ENCODE measurements at places on chromosomes 11 and 22. TPM values are rescaled to one million over a fixed set of nuclear protein-coding genes. Genes with fewer than 3 reads are reported as not detected.

DNA sequence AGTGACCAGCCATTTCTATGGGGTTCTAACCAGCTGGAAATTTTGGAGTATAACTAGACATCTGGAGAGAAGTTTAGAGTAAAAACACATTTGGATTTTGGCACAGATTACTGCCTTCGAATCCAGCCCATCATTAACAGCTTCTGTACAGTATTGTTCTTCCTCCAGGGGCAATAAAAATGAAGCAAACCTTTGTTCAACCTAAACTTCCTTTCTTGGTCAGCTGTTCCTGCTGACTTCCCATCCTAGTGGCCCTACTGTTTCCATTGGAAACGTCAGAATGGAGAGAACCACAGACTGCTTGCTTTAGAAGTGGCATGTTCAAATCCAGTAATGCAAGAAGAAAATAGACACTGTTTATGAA lies 203.7 kb upstream of the MTMR2 start:
- no peak overlapping the region for H3K27ac ChIP-seq
- H3K4me1 ChIP-seq, result peaks cover 7% of the 10 kb centered on the region
- no peaks in the 10 kb centered on the region for H3K27me3 ChIP-seq
- H3K36me3 ChIP-seq, result no peaks in the 10 kb centered on the region

DNA sequence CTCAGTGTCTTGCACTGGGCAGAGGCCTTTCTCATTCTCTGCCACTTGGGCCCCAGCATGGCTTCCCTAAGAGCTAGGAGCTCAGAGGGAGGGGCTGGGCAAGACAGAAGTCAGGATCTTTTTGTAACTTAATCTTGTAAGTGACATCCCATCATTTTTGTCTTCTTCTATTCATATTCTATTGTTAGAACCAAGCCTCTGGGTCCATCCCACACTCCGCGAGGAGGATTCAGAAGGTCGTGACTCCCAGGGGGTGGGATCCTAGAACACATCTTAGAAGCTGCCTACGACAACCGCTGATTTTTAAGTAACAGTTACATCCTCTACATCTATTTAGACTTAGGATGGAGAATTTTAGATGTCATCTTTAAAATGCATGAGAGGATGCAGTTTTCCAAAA lies 1.5 kb upstream of the IL17RA start:
- no peak overlapping the region for H3K27ac ChIP-seq
- H3K27me3 ChIP-seq, result no peaks in the 10 kb centered on the region
- DNase-seq, result no peak
- H3K4me1 ChIP-seq, result peaks cover 15% of the 10 kb centered on the region

GRCh38 chr11:65266210-65266609 lies 4.4 kb downstream of the POLA2 start:
- no peaks in the 10 kb centered on the region for H3K27me3 ChIP-seq
- peaks cover 2% of the 10 kb centered on the region for H3K4me1 ChIP-seq
- peaks cover 27% of the 10 kb centered on the region for H3K36me3 ChIP-seq

DNA sequence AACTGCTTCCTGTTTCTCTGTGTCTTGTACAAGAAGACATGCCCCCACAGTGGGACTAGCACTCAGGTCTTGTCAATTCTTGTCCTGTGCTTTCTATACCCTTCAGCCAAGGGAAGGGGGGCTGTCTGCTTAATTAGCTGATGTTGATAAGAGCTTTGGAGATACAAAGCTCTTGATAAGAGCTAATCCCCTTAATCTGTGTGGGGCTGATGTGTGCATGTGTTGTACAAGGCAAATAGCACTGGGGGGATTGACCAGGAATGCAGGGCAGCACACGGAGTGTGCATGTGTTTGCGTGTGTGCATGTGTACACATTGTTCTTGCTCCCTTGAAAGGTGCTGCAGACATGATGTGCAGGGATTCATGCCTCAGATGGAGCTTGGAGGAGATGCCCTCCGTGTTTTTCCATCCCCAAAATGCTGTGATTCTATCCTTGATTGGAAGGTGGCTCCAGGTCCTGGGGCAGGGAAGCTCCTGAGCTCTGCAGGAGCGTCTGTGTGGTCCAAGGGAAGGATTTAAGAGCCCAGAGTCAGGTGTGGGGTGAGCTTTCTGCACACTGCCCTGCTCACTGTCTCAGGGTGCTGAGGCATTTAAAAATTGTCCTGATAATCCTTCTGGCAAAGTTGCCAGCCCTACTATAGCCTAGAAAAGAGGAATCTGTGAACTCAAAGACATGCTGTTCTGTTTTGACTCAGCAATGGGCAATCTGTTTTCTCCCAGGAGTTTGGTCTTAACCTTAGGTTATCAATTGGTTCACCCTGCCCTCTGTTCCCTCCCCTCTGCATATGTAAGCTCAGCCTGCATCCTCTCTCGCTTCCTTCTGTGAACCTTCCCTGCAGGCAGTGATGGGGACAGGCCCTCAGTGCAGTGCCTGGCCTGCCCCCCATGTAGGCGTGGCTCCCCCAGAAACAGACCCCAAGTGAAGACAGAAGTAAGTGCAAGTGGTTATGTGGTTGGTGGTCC lies 102.0 kb downstream of the GRIK4 start:
- H3K4me3 ChIP-seq, result no peak overlapping the region
- H3K27ac ChIP-seq, result no peak overlapping the region
- no peaks in the 10 kb centered on the region for H3K36me3 ChIP-seq
- H3K27me3 ChIP-seq, result no peaks in the 10 kb centered on the region
- H3K4me1 ChIP-seq, result no peaks in the 10 kb centered on the region
- DNase-seq, result no peak

- H3K4me3 ChIP-seq, result no peak overlapping the region
- H3K27me3 ChIP-seq, result no peaks in the 10 kb centered on the region
These were observed 8.3 kb downstream of the TP53AIP1 start for GRCh38 chr11:128934351-128934750.

Gene PKP3
- total RNA-seq, result 0.18 TPM

DNA sequence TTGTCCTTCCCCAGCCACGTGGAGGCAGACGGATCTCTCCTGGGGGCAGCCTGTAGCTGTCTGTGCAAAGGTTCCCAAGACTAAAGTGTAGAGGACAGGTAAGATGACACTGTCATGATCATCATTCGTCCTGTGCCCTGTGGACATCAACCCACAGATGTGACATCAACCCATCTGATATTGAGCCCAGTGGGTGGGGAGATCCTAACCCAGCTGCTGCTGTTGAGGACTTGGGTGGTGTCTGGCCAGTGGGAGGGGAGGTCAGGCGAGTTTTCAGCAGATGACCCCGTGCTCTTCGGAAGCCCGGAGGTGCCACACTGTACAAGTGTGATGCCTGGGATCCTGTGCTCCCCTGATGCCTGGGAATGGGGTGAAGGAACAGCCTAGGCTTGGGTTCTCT lies 1.2 kb upstream of the GAL start:
- H3K27me3 ChIP-seq, result no peaks in the 10 kb centered on the region
- H3K27ac ChIP-seq, result no peak overlapping the region
- no peak for DNase-seq

GRCh38 chr11:130064596-130064995 lies 5.1 kb upstream of the APLP2 start:
- no peaks in the 10 kb centered on the region for H3K4me1 ChIP-seq
- no peak for DNase-seq
- H3K4me3 ChIP-seq, result no peak overlapping the region
- H3K27me3 ChIP-seq, result no peaks in the 10 kb centered on the region
- H3K36me3 ChIP-seq, result no peaks in the 10 kb centered on the region

Data from SJCRH30 (cell line).